Stimulated activated CD8-positive, alpha-beta memory T cell treated with anti-CD3 and anti-CD28 coated beads, Interleukin-15, amount 100 ng/mL, for 24 hours (primary cell): ENCODE measurements at places on chromosomes 5 and 9.

DNA sequence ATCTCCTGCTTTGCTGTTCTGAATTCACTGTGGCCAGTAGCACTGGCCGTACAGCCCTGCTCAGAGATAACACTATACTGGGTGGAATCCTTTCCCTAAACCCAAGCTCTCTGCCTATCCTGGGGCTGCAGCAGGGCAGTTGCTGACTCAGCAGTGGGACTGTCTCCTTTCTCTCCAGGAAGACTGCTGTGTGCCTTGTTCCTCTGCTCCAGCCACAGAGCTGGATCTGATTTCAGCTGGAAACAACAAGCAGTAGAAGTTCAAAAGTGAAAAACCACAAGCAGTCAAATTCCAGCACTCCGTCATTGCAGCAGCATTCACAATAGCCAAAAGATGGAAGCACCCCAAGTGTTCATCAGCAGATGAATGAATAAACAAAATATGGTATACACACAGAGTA, 105.0 kb downstream of the FBXL7 start:
- no peak for DNase-seq

DNA sequence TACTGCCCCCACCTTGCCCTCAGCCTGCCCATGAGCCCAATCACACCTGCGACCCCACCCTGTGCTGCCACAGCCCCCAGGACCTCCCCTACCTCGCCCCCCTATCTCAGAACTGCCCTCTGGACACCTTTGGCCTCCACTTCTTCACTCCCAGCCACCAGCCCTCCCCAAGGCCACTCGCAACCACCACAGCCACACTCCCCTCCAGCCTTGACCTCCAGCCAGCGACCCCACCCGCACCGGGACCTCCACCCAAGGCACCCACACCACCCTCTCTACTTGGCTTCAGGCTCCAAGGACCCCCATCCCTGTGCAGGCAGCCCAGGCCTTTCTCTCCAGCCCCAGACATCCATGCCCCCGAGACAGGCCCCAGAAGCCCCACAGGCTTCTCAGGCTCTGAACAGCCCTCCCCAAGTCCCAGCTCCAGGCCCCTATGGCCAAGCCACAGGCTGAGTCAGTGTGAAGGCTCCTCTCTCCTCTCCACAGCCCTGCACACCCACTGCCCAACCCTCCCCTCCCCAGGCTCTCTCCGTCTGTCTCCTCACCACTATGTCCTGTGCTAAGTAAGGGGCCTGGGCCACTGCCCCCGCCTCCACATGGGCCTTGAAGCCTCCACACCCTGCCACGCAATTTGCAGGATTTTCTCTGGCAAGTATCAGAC, 2.0 kb downstream of the AK1 start:
- DNase-seq = no peak

GRCh38 chr9:114110180-114110579, 11.1 kb upstream of the KIF12 start:
- no peak for DNase-seq

DNA sequence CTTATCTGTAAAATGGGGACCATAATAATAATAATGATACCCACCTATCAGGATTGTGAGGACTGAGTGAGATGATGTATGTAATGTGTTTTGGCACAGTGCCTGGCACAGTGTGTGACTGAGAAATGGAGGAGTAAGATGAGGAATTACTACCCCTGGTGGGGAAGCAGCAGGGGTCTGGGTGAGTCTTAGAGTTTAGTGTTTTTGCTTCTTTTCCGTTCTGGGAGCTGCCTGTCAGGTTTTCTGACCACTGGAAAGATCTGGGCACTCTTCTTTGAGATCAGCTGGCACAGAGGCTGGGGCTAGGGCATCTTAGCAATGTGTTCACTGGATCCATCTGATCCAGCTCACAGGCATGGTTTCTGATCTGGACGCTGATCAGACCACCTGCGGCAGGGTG, 8.5 kb downstream of the LCP2 start:
- no peak for DNase-seq

- DNase-seq = no peak
These were observed 86.1 kb upstream of the SLC1A1 start for GRCh38 chr9:4404156-4404555.

GRCh38 chr5:35657877-35658276, 40.2 kb downstream of the SPEF2 start:
- no peak for DNase-seq

- no peak for DNase-seq
These were observed 81.6 kb downstream of the PTCH1 start for GRCh38 chr9:95435074-95435728.

GRCh38 chr9:107008011-107008410, 145.0 kb downstream of the ZNF462 start:
- DNase-seq = no peak

GRCh38 chr9:91776409-91777291, 173.4 kb downstream of the ROR2 start:
- no peak for DNase-seq
